ENCODE measurements at places on chromosomes 13 and 19. TPM values are rescaled to one million over a fixed set of nuclear protein-coding genes. Genes with fewer than 3 reads are reported as not detected.

The FPR1 gene
- 1.8 TPM for polyA plus RNA-seq

DNA sequence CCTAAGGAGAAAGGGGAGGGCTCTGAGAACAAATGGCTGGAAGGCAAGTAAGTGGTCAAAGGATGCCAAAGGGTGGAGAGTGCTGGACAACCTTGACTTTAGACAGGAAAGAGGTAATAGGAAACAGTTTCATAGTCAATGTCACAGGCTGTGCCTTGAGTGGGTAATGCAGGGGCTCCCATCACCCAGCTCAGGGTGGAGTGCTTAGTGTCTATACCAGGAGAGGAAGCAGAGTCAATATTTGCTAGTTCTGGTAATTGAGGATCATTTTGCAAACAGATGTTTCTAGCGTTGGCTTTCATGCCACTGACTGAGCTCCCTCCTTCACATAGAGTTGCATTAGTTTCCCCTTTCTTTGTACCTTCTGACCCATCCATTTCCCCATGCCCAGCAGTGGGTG lies 64.6 kb upstream of the KL start:
- H3K36me3 ChIP-seq: no peaks in the 10 kb centered on the region
- no peak overlapping the region for H3K27ac ChIP-seq
- H3K4me1 ChIP-seq: no peaks in the 10 kb centered on the region

DNA sequence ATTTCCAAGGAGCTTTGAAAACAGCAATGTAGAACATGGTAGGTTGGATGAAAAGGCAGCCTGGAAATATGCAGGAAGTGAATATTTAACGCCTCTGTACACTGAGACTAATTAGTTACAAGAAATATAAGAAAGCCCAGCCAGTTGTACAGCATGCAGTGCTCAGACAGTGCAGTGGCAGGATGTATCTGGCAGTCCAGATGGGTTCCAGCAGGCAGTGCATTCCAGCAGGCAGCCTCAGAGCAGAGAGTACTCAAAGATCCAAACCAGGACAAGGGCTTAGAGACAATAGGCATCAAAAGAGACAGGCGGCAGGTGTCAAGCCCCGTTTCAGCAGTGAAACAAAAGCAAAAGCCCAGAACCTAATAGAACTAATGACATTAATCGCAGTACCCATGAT lies 2776.3 kb downstream of the PCDH9 start:
- H3K4me3 ChIP-seq: no peak overlapping the region
- DNase-seq: no peak
- H3K36me3 ChIP-seq: no peaks in the 10 kb centered on the region
- H3K27me3 ChIP-seq: no peaks in the 10 kb centered on the region

The ZNF544 gene
- polyA plus RNA-seq: 27.1 TPM

- no peak for DNase-seq
- no peak overlapping the region for H3K27ac ChIP-seq
- no peaks in the 10 kb centered on the region for H3K36me3 ChIP-seq
- H3K4me1 ChIP-seq: no peaks in the 10 kb centered on the region
- no peak overlapping the region for H3K4me3 ChIP-seq
- H3K27me3 ChIP-seq: peaks cover 2% of the 10 kb centered on the region
These were observed 129.5 kb upstream of the SLC10A2 start for GRCh38 chr13:103195762-103196161.

The JAK3 gene
- polyA plus RNA-seq: 43.5 TPM

GRCh38 chr19:8333767-8334457 lies 9.2 kb downstream of the KANK3 start:
- no peak for DNase-seq
- no peak overlapping the region for H3K27ac ChIP-seq
- H3K27me3 ChIP-seq: no peaks in the 10 kb centered on the region
- H3K4me1 ChIP-seq: peaks cover 6% of the 10 kb centered on the region
- no peak overlapping the region for H3K4me3 ChIP-seq
